ENCODE measurements at places on chromosomes 7 and 10. TPM values are rescaled to one million over a fixed set of nuclear protein-coding genes. Genes with fewer than 3 reads are reported as not detected.

TRUB1 gene
- 48.9 TPM for total RNA-seq

UCN3 gene
- total RNA-seq: not detected

GPC2 gene
- 2.1 TPM for total RNA-seq

NT5C2 gene
- 173 TPM for total RNA-seq

MSMB gene
- total RNA-seq: 0.34 TPM

PDE1C gene
- under 0.01 TPM for total RNA-seq

DMBT1 gene
- not detected for total RNA-seq

FEZF1 gene
- under 0.01 TPM for total RNA-seq

FZD1 gene
- 7.2 TPM for total RNA-seq

VWA2 gene
- total RNA-seq: 4.7 TPM

ZNF425 gene
- 4.4 TPM for total RNA-seq

HACD1 gene
- total RNA-seq: 20.2 TPM

ANKRD7 gene
- 0.34 TPM for total RNA-seq

FAM25G gene
- total RNA-seq: not detected

GRID1 gene
- total RNA-seq: not detected

SLC16A12 gene
- total RNA-seq: 0.14 TPM

CNTNAP2 gene
- total RNA-seq: 2.1 TPM

ETV1 gene
- 0.68 TPM for total RNA-seq

TMEM176B gene
- total RNA-seq: not detected

RARRES2 gene
- total RNA-seq: not detected

HPSE2 gene
- total RNA-seq: not detected

RAMP3 gene
- not detected for total RNA-seq

EBF3 gene
- total RNA-seq: not detected

CLCN1 gene
- not detected for total RNA-seq

MSS51 gene
- total RNA-seq: 0.68 TPM

CHAT gene
- total RNA-seq: not detected

LRRC18 gene
- not detected for total RNA-seq

CFAP46 gene
- 0.28 TPM for total RNA-seq

METTL27 gene
- 3.1 TPM for total RNA-seq

NME8 gene
- total RNA-seq: not detected

A1CF gene
- total RNA-seq: not detected

SUN3 gene
- total RNA-seq: 1.4 TPM

HYAL4 gene
- total RNA-seq: 0.14 TPM

ATOH7 gene
- not detected for total RNA-seq

FANK1 gene
- 2.7 TPM for total RNA-seq

ZNF804B gene
- total RNA-seq: not detected

C10orf67 gene
- total RNA-seq: under 0.01 TPM

LGI1 gene
- not detected for total RNA-seq

DPP6 gene
- total RNA-seq: not detected

All from nasal cavity respiratory epithelium epithelial cell of viscerocranial mucosa (primary cell).